ENCODE measurements at places on chromosomes 6 and 20.

GRCh38 chr6:169982461-169983386, 231.3 kb downstream of the ERMARD start:
- no peak for DNase-seq

DNA sequence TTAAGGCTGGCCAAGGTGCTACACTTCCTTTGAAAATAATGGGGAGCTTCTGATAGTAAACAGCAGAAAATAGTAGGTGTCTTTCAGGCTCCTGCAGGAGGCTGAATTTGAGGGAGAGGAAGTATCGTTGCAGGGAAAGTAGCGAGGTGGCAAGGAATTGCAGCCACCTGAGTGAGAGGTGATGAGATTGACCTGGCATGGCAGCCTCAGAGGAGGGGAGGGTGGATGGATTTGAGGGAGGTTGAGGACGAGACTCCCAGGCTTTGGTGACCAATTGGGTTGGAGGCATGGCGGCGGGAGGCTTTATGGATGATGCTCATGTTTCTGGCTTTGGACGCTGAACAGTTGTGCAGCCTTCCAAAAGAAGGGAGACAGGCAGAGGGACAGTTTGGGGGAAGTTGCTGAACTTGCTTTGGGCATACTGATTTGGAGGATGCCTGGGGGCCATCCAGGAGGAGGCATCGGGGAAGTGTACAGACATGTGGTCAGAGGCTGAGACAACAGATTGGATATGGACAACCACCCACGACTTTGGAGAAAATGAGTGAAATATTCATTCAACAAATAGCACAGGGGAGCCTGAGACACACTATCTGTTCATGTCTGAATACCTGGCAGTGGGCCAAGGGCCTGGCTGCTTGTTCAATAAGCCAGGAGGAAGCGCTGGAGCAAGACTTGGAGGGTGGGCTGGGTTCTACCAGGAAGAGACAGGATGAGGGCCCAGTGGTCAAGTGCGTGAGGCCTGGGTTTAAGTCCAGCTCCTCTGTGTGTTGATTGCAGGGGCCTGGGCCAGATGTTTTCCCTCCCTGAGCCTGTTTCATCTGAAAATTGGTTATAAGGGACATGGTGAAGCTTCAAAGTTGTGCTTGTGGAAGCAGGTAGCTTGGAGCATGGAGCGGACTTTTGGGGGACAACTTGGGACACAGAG, 113.2 kb downstream of the CEBPB start:
- DNase-seq: peak; percentile 77

GRCh38 chr20:21361266-21361665, 36.1 kb downstream of the NKX2-4 start:
- no peak for DNase-seq

- no peak for DNase-seq
Measured at GRCh38 chr20:47360297-47361056, 4.0 kb upstream of the ZMYND8 start.

DNA sequence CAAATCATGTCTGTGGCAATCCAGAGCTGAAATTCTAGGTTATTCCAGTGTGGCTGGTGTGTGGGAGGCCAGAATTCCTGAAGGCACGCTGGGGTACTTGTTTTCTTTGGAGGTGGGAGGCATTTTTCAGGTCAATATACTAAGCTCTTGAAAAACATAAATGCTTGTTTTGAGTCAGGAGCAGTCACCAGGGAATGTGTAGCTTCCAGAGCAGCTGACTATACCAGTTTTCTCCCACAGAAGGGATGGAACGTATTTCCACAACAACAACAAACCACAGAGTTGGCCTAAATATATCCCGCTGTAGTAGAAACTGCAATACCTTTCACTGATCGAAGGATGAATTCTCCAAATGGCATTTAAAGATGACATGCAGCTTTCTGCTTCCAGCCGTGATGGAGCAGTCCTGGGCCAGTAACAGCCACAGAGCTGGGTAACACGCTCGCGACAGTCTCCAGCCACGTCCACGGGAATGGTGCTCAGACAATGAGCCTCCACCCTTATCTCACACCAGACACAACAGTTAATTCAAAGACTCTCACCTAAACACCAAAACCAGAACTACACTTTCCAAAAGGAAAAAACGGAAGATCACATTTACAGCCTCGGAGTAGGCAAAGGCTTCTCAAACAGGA, 23.2 kb downstream of the CHRNA4 start:
- no peak for DNase-seq

DNA sequence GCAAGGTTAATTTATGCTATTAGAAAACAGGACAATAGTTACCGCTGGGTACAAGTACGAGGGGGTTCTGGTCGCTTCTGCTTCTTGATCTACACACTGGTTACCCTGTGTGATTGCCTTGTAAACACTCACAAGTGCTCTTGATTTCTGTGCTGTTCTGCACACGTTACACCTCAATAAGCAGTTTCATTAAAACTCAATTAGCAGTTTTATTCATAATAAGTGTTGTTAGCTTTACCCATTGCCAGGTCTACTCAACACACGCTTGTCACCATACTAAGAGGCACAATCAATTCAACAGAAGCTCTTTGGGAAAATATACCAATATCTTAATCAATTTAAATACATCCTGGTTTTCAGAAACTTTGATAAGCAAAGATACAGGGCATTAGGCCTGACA, 20.4 kb downstream of the BMP7 start:
- no peak for DNase-seq

GRCh38 chr6:125219361-125219895, 65.9 kb downstream of the TPD52L1 start:
- DNase-seq: no peak

DNA sequence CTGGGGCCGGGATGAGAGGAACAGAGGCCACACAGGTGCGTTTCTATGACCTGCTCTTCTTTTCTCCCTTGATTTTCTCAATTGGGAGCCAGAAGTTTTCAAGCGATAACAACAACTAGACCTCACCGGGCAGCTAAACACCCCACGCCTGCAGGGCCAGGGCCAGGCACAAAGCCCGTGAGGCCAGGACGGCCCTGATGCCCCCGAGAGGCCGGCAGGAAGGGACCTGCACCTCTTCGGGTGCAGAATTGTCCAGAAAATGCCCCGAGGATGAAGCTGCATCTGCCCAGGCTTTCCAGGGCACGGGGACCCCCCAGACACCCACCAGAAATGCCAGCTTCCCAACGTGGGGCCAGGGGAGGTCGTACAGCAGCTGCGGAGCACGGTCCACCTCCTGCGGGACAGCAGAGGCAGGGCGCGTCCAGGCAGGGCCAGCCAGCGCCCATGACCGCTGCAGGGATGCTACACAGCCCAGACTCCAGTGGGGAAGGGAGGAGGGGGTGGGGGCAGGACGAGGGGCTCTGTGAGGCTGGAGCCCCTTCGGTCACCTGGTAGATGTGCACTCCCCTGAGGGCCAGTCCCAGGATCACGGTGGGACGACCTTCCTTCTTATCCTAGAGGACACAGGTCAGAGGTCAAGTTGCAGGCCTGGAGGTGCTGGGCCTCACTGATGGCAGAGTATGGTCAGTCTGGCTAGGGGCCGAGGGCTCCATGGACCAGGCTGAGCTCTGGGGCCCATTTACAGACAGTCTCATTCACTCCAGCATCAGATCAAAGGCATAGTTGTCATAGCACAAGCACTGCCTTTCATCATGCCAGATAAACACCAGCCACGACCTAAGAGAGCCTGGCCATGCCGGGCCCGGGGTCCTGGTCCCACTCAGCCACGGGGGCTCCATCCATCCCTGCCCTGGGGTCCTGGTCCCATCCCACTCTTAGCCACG, 16.4 kb downstream of the FRMD1 start:
- DNase-seq: no peak

Measured in fibroblast of skin of left quadriceps (primary cell).